ENCODE measurements at places on chromosomes 11 and 22.

GRCh38 chr22:28105988-28106387 is 186.9 kb upstream of the PITPNB start:
- no peak for DNase-seq

GRCh38 chr22:25748704-25749103 is 6.7 kb downstream of the MYO18B start:
- no peak for DNase-seq

- no peak for DNase-seq
Measured at GRCh38 chr11:78804991-78805390, 230.3 kb upstream of the NARS2 start.

DNA sequence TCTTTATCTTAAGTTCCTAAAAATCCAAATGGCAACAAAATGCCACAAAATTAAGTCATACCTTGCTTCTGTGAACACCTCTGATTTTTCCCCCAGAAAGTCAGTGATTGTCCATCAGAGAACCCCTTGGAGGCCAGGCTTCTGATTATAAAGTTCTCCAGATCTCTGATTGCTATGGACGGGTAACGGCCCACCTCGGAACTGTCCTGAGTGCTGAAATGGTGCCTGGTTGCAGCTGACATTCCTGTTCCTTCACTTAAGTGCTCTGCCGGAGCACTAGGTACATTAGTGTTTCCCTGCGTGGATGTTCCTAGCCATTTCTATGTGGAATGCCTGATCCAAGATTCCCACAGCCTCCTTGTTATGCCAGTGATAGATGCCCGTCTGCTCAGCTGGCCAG is 85.0 kb downstream of the CHST1 start:
- no peak for DNase-seq

GRCh38 chr22:37764622-37765021 is 43.1 kb upstream of the GCAT start:
- DNase-seq = no peak

DNA sequence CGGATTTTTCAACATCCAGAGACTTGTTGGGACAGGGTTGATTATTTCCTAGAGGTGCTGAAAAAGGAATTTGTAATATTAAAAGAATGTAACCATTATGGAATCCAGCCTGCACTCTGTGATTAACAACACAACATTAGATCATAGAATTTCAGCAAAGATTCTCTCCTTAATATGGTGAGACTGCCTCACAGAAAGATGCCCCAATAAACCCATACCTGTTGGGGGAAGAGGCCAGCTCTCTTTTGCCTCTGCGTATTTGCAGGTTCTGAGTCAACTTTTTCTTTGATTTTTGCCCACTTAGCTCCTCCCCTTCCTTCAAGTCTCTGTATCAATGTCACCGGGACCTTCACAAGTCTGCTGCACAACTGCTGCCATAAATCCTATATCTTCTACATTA is 12.4 kb upstream of the MTMR3 start:
- no peak for DNase-seq

DNA sequence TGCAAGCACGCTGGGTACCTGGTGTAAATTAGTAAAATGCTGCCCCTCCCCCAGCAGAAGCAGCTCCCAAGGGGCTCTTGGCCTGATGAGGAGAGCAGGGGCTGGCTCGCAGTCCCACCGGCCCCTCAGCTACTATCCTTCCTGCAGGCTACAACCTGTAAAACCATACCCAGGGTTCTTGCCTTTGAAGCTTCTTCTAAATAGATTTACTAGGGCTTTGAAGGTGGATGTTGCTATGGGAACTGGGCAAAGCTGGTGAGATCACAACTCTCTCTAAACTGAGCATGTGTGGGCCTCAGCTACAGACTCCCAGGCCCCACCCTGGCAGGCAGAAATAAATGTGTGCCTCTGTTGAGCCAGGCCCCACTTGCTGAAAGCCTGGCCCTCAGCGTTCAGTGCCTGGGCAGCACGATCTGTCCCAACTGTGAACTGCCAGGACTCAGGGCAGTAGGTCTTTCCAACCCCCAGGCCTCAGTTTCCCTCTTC is 18.5 kb downstream of the CD5 start:
- no peak for DNase-seq

DNA sequence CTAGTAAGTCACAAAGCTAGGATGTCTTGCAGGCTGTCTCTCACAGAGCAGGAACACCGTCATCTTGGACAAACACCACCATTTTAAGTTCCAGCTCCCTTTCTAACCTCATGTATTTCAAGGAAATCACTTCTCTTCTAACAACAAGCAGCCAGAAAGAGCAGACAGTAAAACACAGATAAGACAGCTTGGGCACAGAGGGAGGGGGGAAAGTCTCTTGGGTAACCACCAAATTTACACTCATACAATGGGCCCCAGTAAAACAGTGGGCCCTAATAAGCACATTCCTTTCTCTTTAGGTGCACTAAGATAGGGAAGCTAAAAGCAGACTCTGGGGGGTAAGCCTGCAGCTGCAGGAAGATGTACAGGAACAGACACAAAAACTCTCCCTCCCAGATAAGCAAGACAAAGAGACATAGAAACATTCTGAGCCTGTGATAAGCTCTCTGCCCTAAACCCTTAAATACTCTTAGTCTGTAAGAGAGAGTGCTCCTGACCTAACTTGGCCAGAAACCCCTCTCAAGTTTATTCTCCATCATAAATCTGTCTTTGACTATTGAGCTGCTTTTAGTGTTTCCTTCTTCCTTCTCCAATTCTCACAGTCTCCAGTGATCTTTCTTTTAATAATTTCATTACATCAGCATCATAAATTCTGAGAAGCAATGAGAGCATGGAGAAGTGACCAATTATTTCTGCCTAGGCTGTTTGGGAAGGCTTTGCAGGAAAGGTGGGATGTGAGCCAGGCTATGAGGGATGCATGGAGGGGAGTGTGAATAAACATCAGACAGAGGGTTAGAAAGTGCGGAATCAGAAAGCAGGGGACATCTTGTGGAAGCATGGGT is 7.4 kb downstream of the OR10D3 start:
- no peak for DNase-seq

DNA sequence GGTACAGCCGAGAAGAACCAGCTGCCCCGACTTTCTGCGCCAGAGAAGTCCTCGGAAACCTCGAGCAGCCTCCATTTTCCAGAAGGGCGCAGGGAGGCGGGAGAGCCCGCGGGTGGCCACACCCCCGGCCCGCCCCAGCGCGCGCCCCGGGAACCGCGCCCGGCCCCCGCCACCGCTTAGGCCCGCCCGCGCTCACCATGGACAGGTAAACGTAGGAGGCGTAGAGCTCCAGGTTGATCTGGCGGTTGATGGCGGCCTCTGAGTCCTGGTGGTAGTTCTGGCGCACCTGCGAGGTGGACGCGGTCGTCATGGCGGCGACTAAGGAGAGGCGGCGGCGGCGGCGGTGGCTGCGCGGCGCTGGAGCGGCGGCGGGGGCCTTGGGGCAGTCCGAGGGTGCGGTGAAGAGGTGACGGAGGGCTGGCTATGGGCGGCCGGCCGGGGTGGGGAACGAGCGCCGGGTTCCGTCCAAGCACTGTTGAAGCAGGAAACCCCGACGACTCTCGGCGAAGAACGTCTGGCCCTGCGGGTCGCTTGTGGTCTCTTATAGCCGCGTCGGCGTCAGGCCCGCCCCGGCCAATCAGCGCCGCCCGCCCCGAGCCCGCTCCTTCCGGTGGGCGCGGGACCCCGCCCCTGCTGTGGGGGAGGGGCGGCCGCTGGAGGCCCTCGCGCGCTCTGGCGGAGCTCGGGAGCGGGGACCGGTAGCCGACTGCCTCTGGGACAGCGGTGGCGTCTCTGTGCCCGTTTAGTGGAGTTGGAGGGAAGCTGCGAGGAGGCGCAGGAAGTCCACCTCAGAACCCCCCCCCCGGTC is at the start of gene FTH1:
Gene FTH1 (minus strand): TSS at position 519 of the 808 bp plus-strand sequence. CDS start 209 bp downstream, at position 310.
- peak; percentile 92 for DNase-seq

GRCh38 chr11:45100339-45100738 is 46.1 kb upstream of the PRDM11 start:
- DNase-seq = no peak

- no peak for DNase-seq
Measured at GRCh38 chr11:116207019-116207418, 565.8 kb downstream of the BUD13 start.

DNA sequence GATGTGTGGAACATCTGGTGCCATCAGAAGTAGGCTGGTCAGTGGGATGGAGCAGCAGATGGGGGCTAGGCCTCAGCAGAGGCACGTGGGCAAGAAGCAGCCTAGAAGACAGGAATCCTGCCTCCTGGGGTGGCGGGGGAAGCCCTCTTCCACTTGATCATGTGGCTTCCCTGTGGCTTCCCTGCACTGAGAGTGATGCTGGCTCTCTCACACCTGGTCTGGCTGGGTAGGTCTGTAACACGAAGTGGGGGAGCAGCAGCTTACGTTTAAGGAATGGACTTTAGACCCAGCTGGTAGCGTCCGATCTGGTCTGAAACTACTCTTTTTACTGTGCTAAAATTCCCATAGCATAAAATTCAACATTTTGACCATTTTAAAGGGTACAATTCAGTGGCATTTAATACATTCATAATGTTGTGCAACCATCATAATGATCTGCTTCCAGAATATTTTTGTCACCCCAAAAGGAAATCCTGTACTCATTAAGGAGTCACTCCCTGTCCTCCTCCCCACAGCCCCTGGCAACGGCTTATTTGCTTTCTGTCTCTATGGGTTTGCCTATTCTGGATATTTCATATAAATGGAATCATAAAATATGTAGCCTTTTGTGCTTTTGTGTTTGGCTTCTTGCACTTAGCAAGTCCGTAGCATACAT is 21.7 kb downstream of the PTPN5 start:
- DNase-seq = no peak

DNA sequence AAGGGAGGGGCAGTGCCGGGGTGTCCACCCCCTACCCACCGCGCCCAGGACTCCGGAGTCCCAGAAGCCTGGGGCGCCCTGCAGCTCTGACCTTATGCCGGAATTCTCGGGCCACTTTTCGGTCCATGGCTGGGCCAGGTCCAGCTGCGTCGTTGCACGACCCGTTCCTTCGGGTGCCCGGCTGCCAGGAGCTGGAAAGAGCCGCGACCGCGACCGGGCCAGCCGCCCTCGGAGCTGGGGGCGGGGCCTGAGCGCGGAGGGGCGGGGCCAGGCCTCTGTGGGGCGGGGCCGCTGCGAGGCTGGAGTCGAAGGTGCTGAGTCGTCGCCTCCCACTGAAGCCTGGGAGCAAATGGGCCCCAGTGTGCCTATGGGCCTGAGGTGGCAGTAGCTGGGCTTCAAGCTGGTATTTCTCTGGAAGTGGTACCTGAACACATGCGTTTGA is at the start of gene USH1C:
Gene USH1C (minus strand): TSS at position 236 of the 442 bp plus-strand sequence. CDS start 109 bp downstream, at position 127.
- no peak for DNase-seq

DNA sequence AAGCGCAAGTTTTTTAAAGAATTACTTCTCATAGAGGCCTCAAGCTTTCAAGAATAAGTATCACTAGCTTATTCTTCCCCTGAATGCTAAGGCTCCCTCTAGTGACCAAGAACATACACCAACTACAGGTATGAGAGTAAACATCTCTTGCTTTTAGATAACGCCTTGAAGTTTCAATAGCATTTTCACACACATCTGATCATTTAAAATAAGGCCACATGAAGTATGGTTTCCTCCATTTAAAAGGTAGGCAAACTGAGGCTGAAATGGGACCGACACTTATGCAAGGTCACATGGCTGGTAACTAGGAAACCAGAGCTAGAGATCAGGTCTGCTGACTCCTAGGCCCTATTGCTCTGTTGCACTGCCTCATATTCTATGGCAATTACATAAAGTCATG is 66.5 kb downstream of the CCDC34 start:
- no peak for DNase-seq

GRCh38 chr11:109728056-109728455 is 306.1 kb downstream of the C11orf87 start:
- DNase-seq = no peak

- peak; percentile 73 for DNase-seq
Measured at GRCh38 chr11:117817368-117818040, 7.0 kb downstream of the FXYD2 start.

DNA sequence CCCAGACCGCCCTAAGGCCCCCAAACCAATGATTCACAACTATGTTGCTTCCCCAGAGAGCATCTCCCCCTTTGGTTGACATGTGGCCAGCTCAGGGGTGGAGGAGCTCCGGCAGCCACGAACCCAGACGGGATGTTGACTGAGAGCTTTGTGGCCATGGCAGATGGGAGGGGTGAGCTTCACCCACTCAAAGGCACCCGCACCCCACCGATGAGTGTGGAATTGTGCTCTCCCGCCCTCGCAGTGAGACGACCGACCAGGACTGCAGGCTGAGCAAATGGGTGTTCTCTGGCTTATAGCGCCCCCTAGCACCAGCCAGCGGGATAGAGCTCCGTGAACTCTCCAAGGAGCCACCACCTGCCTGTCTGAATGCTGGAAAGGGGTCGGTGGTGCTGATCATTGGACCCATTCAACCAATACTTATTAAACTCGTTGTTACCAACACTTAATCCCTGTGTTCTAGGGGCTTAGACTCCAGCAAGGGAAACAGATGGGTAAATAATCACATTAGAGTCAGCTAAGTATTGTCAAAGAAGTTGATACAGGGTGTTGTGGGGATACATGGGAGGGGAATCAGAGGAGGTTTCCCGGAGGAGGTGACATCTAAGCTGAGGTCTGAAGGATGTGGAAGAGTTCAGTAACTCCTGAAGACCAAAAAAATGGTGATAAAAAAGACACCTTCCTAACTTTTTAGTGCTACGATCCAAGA is 4.5 kb upstream of the TIMP3 start:
- peak; percentile 69 for DNase-seq

DNA sequence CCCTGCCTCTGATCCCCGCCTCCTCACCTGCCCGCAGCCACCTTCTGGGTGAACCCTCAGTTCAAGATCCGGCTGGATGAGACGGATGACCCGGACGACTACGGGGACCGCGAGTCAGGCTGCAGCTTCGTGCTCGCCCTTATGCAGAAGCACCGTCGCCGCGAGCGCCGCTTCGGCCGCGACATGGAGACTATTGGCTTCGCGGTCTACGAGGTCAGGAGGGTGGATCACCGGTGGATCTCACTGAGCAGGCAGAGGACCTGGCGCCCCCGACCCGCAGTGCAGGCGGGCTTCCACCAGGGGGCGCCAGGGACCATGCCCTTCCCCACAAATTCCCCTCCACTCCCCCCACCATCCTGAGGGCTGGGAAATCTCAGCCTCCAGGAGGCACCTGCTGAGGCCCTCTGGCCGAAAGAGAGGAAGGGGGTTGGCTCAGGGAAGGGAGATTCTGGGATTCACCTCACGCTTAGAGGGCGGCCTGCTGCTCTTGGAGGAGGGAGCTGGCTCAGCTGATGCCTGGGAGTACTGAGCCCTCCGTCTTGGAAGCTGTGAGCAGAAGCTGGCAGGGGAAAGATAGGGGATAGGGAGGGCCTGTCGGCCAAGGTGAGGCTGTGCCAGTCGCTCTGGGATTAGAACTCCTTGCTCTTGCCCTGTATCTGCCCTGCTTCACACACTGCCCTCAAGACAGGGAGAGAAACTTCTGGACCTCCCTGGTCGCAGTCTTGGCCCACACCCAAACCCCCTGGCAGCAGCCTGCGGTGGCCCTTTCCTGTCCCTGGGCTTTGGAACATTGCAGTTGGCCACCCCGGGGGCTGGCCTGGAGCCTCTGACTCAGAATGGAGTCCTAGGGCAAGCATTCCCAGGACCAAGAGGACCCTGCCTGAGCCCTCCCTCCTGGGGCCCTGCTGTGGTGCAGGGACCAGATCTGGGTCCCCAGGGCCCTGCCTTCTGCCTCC is 23.2 kb downstream of the CAPN1 start:
- DNase-seq = peak; percentile 62

Data from amygdala (tissue), 56 donors.